ENCODE measurements at places on chromosomes 4 and X. TPM values are rescaled to one million over a fixed set of nuclear protein-coding genes. Genes with fewer than 3 reads are reported as not detected.

WWC2 gene
- 37.9 TPM for total RNA-seq

GRCh38 chr4:82975792-82976191 lies 34.8 kb downstream of the LIN54 start:
- no peaks in the 10 kb centered on the region for H3K4me1 ChIP-seq
- no peak for DNase-seq
- H3K4me3 ChIP-seq = no peak overlapping the region
- no peak overlapping the region for H3K27ac ChIP-seq
- no peaks in the 10 kb centered on the region for H3K27me3 ChIP-seq

REPS2 gene
- 8.1 TPM for total RNA-seq

FGFBP1 gene
- not detected for total RNA-seq

Measured in heart left ventricle (tissue), 16 donors.